ENCODE measurements at places on chromosomes 5 and 9.

DNA sequence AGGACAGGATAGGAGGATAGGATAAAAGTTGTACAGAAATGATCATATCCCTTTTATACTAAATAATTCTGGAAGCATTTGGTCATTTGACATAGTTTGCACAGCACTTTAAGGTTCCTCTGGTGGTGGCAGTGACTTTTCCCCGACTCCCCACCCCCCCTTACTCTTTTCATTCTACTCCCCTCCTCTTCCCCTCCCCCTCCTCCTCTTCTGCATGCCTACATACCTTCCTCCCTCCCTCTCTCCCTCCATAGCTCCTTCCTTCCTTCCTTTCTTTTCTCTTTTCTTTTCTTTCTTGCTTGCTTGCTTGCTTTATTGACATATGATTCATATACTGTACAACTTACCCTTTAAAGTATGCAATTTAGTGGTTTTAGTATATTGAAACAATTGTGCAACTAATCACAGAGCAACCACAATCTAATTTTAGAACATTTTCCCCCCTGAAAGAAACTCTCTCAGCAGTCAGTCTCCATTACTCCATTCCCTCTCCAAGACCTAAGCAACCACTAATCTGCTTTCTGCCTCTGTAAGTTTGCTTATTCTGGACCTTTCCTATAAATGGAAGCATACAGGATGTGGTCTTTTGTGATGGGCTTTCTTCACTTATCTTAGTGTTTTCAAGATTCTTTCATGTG lies 159.0 kb downstream of the HACD4 start:
- no peak for DNase-seq

- DNase-seq: no peak
Observed at GRCh38 chr5:149152317-149152746, 11.0 kb downstream of the ABLIM3 start.

DNA sequence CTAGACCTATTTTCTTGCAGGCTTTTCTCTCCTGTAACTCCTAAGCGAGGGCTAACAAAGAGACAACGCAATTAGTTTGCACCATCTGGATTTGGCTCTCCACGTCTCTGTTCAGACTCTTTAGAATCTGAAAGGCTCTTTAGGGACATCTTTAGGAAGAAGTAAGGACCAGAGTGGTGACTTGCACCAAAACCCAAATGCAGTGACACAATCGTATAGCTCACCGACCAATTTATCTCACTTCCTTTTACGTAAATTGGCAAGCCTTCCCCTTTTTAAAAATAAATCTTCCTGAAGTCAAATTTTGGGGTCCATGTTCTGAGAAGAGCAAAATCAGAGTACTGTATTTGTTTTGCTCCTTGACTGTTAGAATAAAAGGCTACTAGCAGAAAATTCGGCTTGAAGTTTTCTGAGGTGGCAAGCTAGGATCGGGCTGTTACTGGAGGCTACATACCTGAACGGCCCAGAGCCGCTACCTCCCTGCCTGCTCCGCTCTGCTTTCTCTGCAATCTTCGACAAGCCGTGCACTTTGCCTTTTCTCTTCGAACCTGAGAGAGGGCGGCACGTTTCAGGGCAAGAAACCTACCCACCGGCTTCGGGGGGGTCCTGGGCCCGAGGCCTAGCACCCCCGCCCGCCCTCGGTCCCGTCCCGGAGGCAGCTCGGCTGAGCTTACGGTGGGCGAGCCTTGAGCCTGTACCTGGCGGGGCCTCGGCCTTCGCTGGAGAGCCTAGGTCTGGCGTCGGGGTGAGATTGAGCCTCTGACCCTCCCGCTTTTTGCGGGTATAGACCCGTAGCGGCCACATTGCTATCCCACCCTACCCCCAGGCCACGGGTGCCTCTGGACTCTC lies 537 bp downstream of the MEIKIN start:
- DNase-seq: no peak

DNA sequence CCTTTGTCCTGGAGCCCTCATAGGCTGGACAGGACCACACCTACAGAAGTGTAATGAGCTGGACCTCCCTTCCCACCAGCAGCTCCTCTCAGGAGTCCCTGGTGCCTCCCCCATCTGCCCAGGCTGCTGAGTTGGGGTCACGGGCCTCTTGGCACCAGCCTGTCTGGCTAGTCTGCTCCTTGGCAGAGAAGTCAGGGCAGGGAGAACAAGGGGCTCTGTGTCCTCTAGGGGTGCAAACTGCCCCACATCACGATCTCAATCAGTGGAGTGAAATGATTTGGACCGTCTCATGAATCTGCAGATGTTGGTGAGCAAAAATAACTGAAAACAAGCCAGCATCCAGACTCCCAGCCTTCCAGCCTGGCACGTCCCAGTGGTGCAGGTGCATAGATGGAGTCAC lies 14.9 kb upstream of the GFPT2 start:
- no peak for DNase-seq

DNA sequence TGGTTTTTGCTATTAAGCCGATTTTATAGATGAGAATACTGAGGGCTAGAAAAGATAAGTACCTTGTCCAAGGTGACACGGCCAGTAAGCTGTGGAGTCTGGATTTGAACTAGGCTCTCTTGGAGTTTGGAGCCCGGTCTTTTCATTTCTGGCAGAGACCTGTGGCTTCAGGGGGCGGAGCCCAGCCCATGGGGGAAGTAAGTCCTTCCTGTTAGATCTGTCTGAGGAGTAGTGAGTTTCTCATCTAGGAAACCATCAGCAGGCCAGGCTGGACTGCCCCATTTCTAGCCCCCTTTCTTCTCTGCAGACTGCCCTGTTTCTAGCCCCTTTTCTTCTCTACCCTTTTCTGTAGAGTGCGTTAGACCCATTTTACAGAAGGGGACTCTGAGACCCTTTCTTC lies 521 bp upstream of the PTGS1 start:
- no peak for DNase-seq

DNA sequence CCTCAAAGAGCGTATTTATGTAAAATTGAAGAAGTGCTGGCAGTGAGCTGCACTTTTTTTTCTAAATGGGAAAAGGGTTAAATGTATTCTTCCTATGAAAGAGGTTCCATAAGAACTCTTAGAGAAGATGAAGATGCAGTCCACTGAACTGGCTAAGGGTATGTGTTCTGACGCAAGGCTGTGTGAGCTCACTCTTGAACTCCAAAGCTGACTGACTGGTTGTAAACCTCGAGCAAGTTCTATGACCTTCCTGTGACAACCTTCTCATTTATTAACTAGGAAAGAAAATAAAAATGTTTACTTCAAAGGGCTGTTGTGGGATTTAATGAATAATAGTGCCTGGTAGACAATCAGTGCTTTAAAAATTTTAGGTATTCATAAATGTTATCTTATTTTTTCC lies 46.7 kb downstream of the POC5 start:
- DNase-seq: no peak

- no peak for DNase-seq
Observed at GRCh38 chr5:66558560-66558959, 37.6 kb upstream of the MAST4 start.

GRCh38 chr9:61634192-61634591 lies 444.4 kb downstream of the SPATA31A7 start:
- DNase-seq: no peak

- no peak for DNase-seq
Observed at GRCh38 chr5:148660346-148660660, 6.0 kb upstream of the HTR4 start.

- DNase-seq: no peak
Observed at GRCh38 chr9:127523312-127523851, 72.1 kb downstream of the LRSAM1 start.

DNA sequence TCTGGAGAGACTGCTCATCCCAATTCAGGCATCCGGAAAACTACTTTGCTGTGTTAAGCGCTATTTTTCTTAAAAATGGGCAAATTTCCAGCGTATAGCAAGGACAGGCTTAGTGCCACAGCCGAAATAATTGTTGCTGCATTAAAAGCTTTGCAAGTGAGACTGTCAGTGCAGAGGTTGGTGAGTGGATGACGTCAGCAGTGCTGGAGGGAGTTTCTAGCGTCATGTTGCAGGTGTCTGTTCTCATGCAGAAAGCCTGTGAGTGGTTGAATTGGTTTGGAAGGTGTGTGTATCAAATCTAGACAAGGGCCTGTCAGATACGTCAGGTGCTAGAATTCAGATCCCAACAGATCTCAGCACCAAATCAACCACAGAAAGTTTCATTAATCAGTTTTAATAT lies 204.4 kb downstream of the TRIO start:
- DNase-seq: no peak

DNA sequence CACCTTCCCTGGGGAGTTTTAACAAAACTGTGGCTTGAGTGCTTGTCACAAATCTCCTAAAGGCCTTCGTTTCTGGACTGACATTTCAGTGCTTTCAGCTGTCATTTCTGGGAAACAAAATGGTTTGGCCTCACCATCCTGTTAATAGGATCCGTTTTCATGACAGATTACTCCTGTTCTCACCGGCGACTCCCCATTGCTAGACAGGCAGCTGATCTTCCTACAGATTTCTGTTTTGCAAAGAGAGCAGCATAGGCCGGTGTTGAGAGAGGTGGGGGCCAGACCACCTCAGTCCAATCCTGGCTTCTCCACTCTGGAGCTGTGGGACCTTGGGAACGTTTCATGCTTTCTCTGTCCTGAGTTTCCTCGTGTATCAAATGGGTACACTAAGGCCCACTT lies 75.5 kb upstream of the OTULINL start:
- no peak for DNase-seq

- DNase-seq: no peak
Observed at GRCh38 chr5:10854506-10855277, 93.7 kb upstream of the DAP start.

DNA sequence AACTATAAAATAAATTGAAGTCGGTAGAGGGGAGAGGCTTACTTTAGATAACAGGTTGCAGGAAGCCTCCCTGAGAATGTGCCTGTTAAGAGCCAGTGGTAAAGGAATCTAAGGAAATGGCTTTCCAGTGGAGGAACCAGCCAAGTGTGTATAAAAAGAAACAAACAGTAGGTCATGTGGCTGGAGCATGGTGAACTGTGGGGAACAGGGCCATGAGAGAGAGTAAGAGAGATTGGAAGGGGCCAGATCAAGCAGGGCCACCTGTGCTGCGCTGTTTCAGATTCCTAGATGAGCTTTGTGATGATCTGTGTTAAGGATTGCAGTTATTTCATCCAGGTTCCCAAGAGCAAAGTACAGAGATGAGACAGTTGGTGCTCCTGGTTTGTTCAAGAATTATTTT lies 152.7 kb upstream of the SGCD start:
- DNase-seq: no peak

DNA sequence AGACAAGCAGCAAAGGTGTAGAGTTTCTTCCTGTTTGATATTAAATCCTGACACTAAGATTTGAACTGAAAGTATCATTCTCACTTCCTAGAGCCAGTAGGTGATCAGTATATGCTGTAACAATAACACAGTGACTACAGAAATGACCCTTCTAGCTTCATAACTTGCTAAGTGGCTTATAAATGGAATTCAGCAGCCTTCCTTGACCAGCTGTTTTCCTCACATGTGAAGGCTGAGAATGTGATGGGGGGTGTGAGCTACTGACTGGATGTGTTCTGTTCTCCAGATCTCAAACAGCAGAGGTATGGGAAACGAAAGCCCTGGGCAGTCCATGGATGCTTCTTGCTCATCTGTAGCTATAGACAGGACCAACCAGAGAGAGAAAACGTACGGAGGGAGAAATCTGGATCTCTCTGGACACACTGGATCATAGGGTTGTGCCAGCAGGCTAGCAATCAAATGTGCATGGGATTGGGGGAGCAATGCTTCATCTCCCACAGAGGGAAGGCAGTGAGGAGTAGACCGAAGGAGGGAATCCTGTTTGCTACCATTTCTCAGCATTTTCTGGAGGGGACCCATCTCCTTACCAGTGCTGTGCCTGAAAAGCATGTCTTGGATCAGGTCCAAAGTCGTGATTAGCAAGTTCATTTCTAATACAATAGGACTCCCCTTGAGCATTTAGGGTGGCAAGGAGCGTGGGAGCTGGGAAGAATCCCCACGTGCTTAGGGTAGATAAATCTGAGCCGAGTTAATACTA lies 39.4 kb downstream of the TNFAIP8 start:
- no peak for DNase-seq

DNA sequence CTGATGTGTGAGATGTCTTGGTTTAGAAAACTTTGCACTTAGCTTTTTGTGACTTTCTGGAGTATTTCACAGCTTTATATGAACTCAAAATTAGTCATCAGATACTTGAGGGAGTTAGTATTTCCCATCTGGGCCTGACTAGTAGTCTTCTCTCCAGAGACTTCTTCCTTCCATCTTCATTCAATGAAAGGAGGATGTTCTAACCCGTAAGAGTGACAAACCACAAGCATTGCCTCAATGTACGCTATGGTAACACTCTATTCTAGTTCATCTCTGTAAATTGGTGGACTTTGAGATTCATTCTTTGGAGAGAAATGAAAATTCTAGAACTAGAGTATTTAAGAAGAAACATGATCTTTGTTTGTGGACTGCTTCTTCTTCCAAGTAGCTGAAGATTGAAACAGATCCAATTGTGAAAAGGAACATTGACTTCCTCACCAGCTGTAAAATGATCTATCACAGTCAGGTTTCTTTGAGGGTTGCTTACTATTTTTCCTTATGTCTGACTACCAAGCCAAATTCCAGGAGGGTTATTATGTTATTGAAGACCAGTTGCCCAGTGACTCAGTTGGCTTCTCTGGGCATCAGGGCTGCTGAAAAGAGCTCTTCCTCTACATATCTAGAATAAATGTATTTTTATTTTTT lies 157.6 kb downstream of the SLC12A2 start:
- no peak for DNase-seq

DNA sequence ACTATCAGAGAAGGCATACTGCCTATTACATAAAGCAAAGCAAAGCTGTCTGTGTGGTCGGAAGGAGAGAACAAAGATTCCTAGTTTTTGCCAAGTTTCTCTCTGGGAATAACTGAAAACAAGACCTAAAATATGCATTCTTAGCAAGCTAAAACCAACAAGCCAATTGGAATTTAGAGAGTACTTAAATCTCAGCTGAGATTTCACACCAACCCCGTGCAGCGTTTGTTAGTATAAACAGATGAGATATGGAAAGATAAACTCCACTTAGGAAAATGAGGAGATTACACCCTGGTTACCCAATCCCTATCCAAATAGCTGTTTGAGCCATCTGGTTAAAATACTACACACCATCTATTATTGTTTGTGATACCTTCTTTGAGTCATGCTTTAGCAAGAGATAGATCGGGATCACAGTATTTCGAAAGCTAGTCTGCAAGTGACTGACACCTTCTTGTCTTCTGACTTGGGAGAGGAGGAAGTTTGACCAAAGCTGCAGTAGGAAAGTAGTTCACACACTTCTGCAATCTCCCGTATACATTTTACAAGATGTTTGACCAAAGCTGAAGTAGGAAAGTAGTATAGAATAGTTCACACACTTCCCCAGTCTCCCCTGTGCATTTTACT lies 18.2 kb downstream of the FAF2 start:
- DNase-seq: no peak

DNA sequence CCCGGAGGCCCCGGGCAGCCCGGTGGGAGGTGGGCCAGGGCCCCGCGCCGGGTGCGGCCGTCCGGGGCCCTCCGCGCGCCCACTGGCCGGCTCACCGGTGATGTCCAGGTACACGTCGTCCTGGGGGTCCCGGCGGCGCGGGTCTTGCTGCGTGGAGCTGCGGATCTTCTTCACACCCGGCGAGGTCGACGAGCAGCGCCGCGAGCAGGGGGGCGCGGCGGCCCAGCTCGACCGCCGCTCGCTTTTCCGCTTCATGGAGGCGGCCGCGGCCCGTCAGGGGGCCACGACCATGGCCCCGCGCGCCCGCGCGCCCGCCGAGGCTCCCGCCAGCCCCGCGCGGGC lies 548 bp downstream of the CDC14B start:
- no peak for DNase-seq

- DNase-seq: no peak
Observed at GRCh38 chr5:51159164-51159563, 224.1 kb upstream of the ISL1 start.

GRCh38 chr5:163915481-163915961 lies 410.1 kb downstream of the MAT2B start:
- DNase-seq: no peak

Measured in activated CD4-positive, CD25-positive, alpha-beta regulatory T cell (primary cell).